ENCODE measurements at places on chromosomes 13 and 19.

- peaks cover 18% of the 10 kb centered on the region for H3K36me3 ChIP-seq
- no peak overlapping the region for H3K27ac ChIP-seq
- H3K27me3 ChIP-seq, result no peaks in the 10 kb centered on the region
- DNase-seq, result no peak
- H3K4me1 ChIP-seq, result peaks cover 21% of the 10 kb centered on the region
- no peak overlapping the region for H3K4me3 ChIP-seq
These were observed 6.0 kb downstream of the GPATCH1 start for GRCh38 chr19:33086955-33087354.

DNA sequence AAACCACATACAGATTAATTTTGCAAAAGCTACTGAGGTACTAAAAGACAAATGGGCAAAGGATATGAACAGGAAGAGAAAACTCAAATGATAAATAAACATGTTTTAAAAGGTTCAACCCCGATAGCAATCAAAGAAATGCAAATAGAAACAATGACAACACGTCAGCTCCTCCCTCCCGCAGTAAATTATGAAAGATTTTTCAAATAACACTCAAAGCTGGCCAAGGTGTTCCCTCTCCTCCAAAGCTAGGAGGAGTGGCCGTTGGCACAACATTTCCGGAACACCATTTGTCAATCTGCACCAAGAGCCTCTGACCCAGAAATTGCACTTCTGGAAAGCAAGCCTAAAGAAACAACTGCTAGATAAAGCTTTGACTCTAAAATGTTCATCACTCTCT lies 28.3 kb downstream of the INSR start:
- H3K4me3 ChIP-seq, result no peak overlapping the region
- no peaks in the 10 kb centered on the region for H3K36me3 ChIP-seq
- no peaks in the 10 kb centered on the region for H3K27me3 ChIP-seq
- no peak overlapping the region for H3K27ac ChIP-seq

DNA sequence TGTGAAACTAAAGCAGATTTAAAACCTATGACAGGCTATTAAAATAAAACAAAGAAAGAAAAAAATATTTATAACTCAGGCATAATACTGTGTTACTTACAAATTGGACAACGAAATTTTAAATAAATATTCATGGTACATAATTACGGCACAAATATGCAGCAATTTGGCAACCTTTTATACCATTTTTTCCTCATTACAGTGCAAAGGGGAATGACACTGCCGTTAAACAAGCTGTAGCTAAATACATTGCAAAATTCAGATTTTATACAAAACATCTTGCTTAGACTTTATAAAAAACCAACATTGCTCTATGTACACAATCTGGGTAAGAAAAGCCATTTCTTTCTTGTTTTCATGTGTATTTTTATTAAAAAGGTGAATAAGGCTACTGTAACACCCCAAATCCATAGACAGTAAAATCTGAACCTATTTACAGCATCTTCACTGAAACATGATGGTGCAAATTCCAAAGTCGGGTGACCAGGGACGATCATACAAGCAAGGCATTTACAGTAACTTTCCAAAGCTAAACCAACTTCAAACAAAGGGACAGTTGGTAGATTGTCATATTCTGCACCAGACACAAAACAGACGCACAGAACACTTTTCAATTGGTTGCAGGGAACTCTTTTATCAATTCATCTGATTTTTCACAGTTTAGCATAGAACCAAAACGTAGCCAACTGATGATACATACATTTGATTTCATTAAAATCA lies 45.5 kb downstream of the EFNB2 start:
- H3K4me3 ChIP-seq, result no peak overlapping the region
- H3K36me3 ChIP-seq, result no peaks in the 10 kb centered on the region
- no peaks in the 10 kb centered on the region for H3K27me3 ChIP-seq
- DNase-seq, result no peak
- peak overlapping the region; percentile 41 for H3K27ac ChIP-seq

DNA sequence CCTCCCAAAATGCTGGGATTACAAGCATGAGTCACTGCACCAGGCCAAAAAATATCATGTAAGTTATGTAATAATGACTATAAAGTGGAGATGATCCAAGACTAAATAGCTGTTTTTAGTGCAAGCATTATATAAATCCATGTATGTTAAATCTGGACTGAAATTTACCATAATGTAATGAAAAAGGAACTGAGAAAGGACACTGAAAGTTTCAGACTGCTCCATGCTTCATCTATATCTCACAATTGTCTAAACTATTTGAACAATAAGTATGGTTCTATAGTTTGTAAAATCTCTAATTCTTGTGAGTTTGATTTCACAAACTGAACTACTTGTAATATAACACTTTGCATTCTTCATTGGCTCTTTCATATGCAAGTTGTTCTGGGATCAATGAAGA lies 2299.5 kb downstream of the PCDH9 start:
- H3K36me3 ChIP-seq, result no peaks in the 10 kb centered on the region
- H3K27ac ChIP-seq, result no peak overlapping the region
- no peak for DNase-seq
- H3K4me3 ChIP-seq, result no peak overlapping the region
- H3K27me3 ChIP-seq, result no peaks in the 10 kb centered on the region

- H3K4me3 ChIP-seq, result no peak overlapping the region
- no peaks in the 10 kb centered on the region for H3K27me3 ChIP-seq
- H3K4me1 ChIP-seq, result no peaks in the 10 kb centered on the region
- H3K36me3 ChIP-seq, result no peaks in the 10 kb centered on the region
- H3K27ac ChIP-seq, result no peak overlapping the region
These were observed 234.6 kb downstream of the POSTN start for GRCh38 chr13:37364007-37364406.

- no peak overlapping the region for H3K27ac ChIP-seq
- H3K36me3 ChIP-seq, result no peaks in the 10 kb centered on the region
- DNase-seq, result no peak
- no peaks in the 10 kb centered on the region for H3K4me1 ChIP-seq
- no peaks in the 10 kb centered on the region for H3K27me3 ChIP-seq
These were observed 694.3 kb upstream of the SGCG start for GRCh38 chr13:22486490-22486889.

DNA sequence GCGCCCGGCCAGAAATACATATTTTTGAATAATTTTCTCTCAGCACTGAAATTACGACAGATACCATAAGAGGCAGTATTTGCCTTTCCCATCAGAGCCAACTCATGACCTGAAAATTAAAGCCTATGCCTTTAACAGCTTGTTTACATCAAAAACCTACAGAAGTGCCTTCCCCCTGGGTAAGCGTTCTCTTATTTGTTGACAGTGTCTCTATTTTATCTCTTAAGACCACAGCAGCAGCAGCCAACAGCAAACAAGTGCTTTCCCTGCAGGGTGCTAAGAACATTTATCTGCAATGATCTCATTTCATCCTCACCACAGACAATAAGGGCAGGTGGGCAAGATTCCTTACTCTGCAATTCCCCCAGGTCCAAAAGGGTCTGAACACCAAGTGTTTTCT lies 6.0 kb downstream of the AKAP8L start:
- H3K4me3 ChIP-seq, result no peak overlapping the region
- H3K27ac ChIP-seq, result no peak overlapping the region
- peaks cover 7% of the 10 kb centered on the region for H3K4me1 ChIP-seq
- no peak for DNase-seq
- H3K36me3 ChIP-seq, result peaks cover 15% of the 10 kb centered on the region
- no peaks in the 10 kb centered on the region for H3K27me3 ChIP-seq

DNA sequence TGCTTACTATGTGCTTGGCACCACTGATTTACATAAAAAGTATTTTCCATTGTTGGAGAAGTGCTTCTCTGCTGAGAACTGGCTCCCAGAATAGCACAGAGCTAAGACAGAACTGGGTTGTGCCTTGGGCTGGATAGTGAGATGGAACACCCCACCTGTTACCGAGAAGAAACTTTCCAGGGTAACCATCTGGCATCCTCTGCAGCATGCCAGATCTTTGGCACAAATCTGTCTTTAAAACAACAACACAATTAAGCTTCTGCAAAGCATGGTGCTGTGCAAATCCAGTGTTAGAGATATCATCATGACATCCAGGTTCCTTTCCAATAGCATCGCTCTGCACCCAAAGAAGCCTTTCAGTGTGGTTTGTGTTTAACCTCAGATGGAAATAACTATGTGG lies 202.5 kb upstream of the RFC3 start:
- no peak overlapping the region for H3K4me3 ChIP-seq
- peaks cover 12% of the 10 kb centered on the region for H3K27me3 ChIP-seq
- no peaks in the 10 kb centered on the region for H3K4me1 ChIP-seq
- H3K36me3 ChIP-seq, result no peaks in the 10 kb centered on the region

DNA sequence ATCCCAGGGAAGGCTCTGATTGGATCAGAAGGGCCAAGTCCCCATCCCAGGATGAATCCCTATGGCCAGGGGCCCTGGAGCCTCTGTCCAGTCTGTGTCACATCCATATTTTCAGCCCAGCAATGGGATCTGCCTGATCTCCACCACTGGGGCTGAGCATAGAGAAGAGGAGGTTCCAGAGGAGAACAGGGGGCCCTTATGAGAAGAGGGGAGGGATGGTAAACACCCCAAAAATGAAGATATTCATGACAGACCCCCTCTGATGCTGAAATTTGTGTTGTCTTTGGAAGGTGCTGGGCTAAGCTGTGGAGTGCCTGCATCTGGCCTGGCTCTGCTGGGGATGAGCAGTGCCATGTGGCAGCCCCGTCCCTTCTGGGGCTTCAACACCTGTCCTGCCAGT lies 14.5 kb downstream of the KLHL26 start:
- DNase-seq, result no peak
- H3K36me3 ChIP-seq, result peaks cover 4% of the 10 kb centered on the region
- H3K27me3 ChIP-seq, result peaks cover under 1% of the 10 kb centered on the region

DNA sequence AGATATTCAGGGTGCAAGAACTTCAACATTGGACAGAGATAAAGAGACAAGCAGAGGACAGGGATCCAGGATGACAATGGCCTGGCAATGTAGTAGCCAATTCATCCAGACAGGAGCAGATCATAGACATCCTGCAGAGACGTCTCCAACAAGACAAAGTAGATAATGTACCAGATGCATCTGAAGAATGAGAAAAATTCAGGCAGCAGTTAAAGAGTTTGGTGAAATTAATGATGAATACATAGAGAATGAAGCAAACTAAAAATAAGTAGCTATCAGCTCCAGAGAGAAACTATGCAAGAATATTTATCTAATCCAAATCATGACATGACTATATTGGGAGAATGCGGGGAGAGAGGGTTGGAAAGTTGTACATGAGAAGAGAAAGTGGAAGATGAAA lies 278.4 kb upstream of the DACH1 start:
- no peaks in the 10 kb centered on the region for H3K4me1 ChIP-seq
- no peak overlapping the region for H3K27ac ChIP-seq
- no peaks in the 10 kb centered on the region for H3K27me3 ChIP-seq
- no peak overlapping the region for H3K4me3 ChIP-seq
- no peaks in the 10 kb centered on the region for H3K36me3 ChIP-seq

DNA sequence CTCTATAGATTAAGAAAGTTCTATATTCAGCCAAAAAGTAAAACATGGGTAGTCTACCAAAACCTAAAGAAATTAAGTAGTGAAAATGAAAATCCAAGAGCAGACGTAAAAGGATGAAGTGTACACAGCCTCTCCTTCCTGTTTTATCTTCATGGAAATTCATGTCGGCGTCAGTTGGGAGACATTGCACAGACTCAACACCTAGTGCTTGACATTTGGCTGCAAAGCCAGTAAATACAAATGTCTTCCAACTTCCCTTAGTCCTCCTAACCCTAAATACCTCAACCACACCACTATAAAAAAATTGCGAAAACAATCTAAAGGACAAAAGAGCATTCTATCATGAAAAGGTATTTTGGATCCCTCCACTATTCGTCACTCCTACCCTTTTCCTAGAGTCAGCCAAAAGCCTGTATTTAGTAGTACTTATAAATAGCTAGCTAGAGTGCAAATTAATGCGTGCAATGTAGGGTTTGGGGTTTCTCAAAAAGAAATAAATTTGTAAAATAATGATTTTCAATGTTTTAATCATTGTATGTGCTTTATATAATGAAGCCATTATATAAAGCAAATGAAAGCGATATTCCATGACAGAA lies 56.4 kb upstream of the TRPC4 start:
- H3K27me3 ChIP-seq, result no peaks in the 10 kb centered on the region
- DNase-seq, result no peak
- no peaks in the 10 kb centered on the region for H3K4me1 ChIP-seq
- no peaks in the 10 kb centered on the region for H3K36me3 ChIP-seq

- no peaks in the 10 kb centered on the region for H3K36me3 ChIP-seq
- no peaks in the 10 kb centered on the region for H3K4me1 ChIP-seq
- no peak overlapping the region for H3K27ac ChIP-seq
- DNase-seq, result no peak
- H3K4me3 ChIP-seq, result no peak overlapping the region
These were observed 899.8 kb downstream of the GPC5 start for GRCh38 chr13:92297971-92298942.

GRCh38 chr13:46332772-46333171 lies 54.3 kb downstream of the RUBCNL start:
- no peak overlapping the region for H3K4me3 ChIP-seq
- H3K36me3 ChIP-seq, result no peaks in the 10 kb centered on the region
- H3K4me1 ChIP-seq, result no peaks in the 10 kb centered on the region
- DNase-seq, result no peak

DNA sequence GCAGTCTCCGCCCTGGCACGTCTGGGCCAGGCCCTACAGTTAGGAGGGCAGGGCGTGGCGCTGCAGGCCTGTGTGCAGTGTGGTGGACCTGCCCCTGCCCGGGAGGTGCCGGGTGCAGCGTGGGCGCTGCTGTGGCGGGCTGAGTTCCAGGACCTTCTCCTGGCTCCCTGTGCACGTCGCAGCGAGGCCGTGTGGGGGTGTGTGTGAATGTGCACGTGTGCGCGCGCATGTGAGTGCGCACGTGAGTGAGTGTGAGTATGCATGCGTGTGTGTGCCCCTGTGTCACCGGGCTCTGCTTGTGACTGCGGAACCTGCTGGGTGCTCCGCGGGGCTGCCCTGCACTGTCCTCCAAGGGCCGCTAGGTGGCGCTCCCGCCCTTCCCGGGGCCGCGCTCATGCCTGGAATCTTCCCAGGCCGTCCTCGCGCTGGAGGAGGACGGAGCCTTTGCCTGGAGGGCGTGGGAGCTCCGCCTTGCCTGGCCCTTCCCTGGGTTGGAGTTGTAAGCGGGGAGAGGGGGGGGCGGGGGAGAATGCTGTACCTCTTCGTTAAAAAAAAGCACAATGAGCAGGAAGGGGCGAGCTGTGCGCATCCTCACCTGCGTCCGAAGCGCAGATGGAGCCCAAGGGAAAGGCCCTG lies 79.3 kb downstream of the KDM4B start:
- DNase-seq, result peak; percentile 83
- peak overlapping the region; percentile 36 for H3K4me3 ChIP-seq
- no peak overlapping the region for H3K27ac ChIP-seq

GRCh38 chr19:5132206-5132560 lies 163.3 kb downstream of the KDM4B start:
- no peak overlapping the region for H3K4me3 ChIP-seq
- no peaks in the 10 kb centered on the region for H3K27me3 ChIP-seq
- H3K4me1 ChIP-seq, result no peaks in the 10 kb centered on the region
- H3K36me3 ChIP-seq, result peaks cover 11% of the 10 kb centered on the region
- peak; percentile 17 for DNase-seq

DNA sequence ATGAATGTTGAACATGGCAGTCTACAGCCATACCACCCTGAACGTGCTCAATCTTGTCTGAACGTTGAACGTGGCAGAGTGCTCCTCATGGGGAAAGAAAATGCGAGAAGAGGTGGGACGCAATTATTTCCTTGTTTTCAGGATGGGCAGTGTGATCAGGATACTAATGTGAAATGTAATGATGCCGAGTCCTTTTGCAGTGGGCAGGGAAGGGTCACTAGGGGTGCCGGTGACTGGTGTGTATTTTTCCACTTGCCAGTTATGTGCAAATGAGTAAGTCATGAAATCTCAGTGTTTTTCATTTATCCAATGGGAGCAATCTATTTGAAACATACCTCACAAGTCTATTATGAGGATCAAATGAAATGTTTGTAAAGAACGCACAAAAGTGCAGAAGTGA lies 84.8 kb downstream of the LNX2 start:
- H3K36me3 ChIP-seq, result no peaks in the 10 kb centered on the region
- H3K4me1 ChIP-seq, result no peaks in the 10 kb centered on the region
- DNase-seq, result no peak
